Activated T-cell treated with anti-CD3 and anti-CD28 coated beads for 24 hours (primary cell): ENCODE measurements at places on chromosomes 2 and 18.

DNA sequence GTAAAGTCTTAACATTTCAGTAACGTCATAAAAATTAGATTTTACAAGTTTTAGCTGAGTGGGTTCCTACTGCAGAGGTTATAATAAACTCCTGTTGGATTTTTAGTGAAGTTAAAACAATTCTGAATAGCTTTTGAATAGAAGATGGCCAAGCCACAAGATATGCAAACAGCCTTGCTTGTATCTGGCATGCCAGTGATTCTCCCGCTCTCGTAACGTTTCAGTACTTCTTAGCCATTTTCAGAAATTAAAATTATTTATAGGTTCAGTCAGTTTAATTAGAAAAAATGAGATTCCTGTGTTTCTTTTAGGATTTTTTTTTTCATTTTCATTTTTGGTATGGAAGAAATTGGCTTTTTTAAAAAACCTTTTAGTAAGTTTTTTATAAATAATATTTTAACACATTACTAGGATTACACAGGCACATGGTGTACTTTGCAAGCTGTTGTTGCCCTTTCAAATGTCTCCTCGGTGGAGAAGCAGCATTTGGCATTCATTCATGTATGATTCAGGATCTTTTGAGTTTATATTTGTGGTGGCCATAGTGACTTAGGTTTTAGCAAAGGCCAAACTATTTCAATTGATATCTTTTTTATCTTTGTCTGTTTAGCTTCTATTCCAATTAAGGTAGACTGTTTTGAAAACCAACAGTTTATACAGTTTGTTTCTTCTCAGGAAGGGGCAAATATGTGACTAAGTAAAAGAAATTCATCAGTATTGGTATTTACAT is 30.6 kb upstream of the RND3 start:
- DNase-seq, result no peak

DNA sequence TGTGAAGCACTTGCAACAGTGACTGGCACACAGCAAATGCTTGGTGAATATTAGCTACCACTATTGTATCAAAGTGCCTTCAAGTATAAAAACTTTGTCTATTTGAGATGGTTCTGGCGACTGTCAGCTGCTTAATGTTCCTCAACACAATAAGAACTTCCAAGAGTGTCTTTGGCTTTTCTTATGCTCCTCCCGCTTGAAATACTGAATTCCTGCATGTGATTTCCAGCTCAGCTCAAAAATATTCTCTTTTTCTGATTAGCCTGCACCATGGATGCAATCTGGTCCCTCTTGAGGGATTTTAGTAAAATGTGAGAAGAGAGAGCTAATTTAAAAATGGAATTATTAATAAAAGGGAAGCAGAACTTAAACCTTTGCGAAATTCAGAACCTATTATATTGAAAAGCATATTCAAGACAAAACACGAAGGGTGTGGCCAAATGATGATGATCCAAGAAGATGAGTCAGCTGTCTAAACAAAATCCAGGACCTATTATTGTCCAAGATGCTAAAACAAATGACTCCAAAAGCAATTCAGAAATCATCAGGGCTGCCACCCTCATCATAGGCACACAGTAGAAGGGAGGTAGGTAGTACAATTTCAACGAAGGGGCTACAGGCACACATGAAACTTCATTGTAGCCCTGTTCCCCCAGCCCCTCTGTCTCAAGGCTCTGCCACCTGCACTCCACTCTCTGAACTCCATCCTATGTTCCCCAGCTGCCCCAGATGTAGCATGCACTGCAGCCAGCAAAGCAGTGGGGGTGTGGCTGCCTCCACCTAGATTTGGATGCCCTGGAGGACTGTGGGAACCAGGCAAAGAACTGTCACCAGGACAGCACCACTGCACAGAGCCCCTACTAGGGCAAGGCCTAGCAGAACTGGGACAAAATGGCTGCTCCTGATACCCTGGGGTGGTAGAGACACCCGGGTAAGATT is 190.1 kb downstream of the ZNF385B start:
- no peak for DNase-seq

DNA sequence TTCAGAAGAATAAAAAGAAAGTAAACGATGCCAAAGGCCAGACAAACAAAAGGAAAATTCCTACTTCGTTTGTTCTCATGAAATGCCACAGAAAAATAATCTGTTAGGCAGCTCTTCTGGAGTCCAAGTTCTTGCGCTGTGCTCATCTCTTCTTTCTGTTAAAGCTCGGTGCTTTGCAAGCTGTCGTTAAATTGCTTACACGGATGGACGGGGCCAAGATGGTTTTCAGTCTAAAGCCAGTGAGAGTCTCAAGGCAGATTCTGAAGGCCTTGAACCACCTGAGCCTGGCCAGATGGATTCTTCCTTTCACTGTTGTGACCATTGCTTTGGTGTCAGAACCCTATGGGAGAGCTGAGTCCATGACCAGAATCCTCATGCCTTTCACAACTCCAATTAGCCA is 97.6 kb upstream of the RMDN2 start:
- no peak for DNase-seq

DNA sequence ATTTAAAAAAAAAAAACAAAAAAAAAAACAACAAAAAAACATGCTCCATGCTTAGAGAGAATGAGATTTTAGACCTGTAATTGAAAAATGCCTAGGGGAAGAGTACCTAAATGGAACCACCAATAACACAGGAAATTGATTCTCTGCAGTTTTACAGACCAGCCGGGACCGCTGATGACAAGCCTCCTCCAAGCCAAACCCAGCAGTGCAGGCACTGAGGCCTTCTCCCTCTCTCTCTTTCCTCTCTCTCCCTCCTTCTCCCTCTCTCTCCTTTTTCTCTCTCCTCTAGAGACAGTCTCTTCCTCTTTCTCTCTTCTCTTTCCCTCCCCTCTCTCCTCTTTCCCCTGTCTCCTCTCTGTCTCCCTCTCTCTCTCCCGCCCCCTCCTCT is 228.8 kb upstream of the COPS8 start:
- DNase-seq, result no peak

- no peak for DNase-seq
These were observed 262.5 kb upstream of the RAB6C start for GRCh38 chr2:129716781-129717559.

GRCh38 chr2:237164474-237165042 is 78.9 kb downstream of the COPS8 start:
- no peak for DNase-seq

DNA sequence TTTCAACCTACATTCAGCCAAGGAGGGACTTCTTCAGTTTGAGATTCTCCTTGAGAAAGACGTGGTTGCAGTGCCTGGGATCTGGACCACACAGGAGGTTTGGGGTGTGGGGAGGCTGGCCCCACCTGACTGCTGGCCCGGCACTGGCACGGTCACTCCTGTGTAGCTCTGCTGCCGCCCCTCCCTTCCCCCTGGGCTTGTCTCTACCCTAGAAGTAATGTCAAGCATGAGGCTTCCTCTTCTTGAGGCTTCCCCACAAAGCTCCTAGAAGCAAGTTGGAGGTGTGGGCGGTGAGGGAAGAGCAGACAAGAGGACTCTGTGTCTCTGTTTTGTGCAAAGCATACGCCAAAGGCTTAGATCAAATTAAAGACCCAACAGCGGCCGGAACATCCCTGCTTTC is 8.7 kb downstream of the KLHL29 start:
- no peak for DNase-seq
